ENCODE measurements at places on chromosomes 12 and 14.

- DNase-seq, result peak; percentile 74
Measured at GRCh38 chr14:106268013-106268727, 741.8 kb downstream of the TMEM121 start.

- no peak for DNase-seq
Measured at GRCh38 chr12:27064397-27065342, 17.7 kb downstream of the C12orf71 start.

DNA sequence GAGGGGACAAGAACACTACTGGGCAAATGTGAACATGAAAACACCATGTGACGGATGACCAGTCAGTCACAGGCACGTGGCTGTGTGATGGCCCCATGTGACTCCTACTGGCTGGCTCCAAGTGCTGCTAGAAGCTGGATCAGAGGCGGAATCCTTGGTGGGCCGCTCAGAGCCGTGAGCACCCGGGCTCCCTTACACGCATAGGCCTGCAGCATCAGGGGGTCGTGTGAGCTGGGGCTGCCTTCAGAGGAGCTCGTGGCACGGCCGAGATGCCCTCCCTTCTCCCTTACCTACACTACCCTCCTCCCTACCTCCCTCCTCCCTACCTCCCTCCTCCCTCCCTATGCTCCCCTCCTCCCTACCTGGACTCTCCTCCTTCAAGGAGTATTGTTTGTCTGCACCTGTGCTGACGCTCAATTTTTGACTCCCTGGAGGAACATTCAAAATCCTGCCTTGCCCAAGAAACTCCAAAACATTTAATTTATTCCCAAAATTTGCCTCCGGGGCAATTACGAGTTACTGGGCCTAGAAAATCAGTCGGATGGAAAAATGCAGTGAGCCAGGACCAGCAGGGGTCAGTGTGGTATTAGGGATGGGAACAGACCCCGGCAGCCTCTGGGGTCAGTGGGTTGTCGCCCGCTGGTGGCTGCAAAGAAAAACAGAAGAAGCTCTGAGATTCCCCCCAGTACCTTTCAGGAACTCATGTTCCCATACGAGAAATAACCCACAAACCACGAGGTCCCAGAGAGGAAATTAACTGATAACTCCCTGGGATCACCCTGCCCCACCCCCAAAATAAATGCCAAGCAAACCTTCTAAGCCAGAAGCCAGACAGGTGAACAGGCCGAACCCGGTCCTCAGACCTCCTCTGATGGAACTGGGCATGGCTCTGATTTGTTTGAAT, 61.3 kb downstream of the C14orf132 start:
- DNase-seq, result peak; percentile 80

DNA sequence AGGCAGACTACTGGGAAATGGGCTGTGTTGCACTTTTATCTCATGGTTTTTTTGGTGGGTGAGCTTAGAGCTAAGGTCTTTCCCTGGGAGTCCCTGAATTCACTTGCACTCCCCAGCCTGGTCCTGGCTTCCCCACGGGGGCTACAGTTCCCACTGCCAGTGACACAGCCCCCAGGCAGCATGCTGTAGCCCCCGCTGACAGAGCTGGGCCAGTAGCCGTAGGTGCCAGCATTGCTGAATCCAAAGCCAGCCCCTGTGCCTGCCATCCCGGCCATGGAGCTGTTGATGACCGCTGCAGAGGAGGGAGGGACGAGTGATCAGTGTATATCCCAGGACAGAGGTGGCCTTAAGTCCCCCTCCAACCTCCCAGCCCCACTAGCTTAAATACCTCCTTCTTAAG, 6.9 kb upstream of the KRT72 start:
- DNase-seq, result no peak

DNA sequence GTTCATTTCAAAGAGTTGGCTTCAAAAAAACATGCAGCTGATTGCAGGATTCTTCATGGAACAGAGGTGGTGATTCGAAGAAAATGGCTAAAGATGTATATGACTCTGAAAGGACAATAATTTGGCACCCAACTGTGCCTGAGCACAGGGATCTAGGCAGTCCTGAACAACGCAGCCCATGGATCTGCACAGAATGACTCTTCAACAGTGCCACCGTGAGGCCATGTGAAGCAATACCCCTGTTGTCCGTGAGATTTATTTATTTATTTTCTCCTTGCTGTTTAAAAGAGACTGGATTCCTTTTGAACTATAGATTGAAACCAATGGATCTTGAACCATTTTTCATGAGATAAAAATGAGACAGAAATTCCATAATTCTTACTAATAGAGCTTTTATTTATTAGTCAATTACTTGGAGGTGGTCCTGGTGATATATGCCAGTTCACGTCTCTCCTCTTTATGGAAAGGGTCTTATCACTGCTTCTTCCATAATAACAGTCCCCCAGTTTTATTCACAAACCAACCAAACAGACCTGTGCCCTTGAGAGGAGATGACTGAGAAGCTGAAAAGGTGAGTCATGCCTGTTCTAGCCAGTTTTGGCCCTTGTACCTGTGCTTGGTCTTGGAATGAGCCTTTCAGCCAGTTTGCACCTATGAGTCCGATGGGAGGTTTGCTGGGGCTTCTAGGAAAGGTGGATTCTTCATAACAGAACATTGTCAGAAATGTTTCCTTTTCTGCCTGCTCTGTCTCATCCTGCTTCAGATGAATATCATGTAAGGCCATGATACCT, 1598.3 kb downstream of the AACS start:
- peak; percentile 44 for DNase-seq

- no peak for DNase-seq
Measured at GRCh38 chr14:105137481-105138020, 31.0 kb downstream of the JAG2 start.

DNA sequence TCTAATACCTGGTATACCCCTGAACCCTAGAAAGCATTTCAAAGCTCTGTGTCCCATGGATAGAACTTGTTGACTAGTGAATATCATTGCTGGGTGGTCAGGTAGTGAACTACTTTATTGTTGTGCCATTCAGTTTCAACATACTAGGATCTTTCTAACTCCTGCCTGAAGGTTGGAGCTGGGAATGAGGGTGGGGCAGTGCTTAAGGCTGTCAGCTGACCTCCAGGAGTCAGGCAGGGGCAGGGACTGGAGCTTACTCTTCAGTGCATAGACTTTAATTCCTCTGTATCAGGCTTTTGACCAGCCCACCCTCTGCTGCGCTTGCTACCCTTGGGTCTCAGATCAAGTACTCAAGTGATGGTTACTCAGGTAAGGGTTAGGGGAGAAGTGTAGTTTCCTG, 102.6 kb upstream of the RFX4 start:
- DNase-seq, result no peak

DNA sequence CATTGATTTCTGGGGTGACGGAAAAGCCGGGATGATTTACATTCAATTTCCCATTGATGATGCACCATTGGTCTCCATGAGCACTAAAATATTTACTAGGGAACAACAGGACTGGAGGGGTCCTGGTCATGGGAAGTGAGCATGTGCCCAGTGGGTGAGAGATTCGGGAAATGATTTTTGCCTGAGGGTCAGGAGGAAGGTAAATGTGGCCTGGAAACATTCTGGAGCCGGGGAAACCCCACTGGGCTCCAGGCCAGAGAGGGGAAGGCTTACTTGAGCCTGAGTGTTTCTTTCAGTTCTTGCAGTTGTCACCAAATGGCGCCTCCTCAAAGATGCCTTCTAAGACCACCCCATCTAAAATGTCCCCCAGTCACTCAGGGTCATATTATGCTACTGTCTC, 532.3 kb upstream of the TBX3 start:
- no peak for DNase-seq

- peak; percentile 59 for DNase-seq
Measured at GRCh38 chr12:67651132-67651695, 2.7 kb downstream of the DYRK2 start.

DNA sequence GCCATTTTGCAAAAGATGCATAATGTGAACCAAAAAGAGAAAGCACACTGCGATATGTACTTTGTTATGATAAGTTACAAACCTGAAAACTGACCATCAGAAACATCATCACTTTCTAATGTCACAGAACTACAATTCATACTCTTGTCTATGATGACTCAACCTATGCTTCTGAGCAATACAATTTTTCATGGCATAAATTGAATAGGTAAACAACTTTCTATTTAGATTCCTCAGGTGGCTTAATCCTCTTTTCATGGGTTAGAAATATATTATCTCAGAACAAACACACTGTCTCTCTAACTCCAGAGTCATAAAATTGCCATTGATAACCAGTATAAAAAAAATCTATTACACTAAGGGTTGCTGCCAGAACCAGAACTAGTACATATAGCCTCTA, 1715.0 kb upstream of the FLRT2 start:
- DNase-seq, result no peak

GRCh38 chr12:41950455-41950854, 194.2 kb downstream of the GXYLT1 start:
- DNase-seq, result no peak

DNA sequence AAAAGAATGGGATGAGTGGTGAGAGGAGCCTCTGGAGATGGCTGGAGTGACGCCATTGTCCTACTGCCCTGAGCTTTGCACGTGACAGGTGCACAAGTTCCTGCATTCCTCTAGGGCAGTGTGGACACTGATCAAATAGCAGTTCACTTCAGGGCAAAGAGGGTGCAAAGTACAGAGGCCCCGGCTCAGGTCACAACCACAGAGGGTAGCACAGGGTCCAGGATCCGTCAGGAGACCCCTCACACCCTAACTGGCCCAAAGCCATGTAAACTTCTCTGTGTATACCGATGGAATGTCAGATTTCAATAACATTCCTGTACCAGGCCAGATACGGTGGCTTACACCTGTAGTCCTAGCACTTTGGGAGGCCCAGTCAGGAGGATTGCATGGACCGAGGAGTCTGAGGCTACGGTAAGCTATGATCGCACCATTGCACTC, 10.4 kb upstream of the FBLN5 start:
- DNase-seq, result no peak

- DNase-seq, result no peak
Measured at GRCh38 chr12:54265364-54265812, 14.5 kb downstream of the CBX5 start.

DNA sequence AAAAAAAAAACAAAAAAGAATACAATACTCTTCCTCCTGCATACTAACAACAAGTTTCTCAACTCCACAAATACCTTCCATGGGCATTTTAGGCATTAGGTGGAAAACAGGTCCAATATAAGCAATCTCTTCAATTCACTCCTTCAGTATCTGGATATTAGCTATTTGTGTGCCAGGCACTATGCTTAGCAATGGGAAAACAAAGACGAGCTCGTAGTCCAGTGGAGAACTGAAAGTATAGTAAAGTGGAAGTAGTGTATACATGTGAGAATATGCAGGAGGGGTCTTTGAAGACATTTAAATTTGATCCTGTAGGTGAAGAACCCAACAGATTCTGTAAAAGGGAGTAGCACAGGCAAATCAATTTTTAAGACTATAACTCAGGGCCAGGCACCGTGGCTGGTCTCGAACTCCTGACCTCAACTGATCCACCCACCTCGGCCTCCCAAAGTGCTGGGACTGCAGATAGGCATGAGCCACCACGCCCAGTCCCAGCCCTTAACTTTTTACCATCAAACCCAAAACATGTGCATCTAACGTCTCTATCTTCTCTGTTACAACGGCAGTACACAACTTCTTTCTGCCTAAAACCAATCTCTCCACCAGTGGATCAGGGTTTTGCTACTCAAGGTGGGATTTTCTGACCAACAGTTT, 10.6 kb downstream of the HECTD1 start:
- DNase-seq, result no peak

- DNase-seq, result peak; percentile 12
Measured at GRCh38 chr12:87667378-87667777, 361.8 kb downstream of the C12orf50 start.

GRCh38 chr14:76925097-76925441, 98.9 kb downstream of the LRRC74A start:
- no peak for DNase-seq

DNA sequence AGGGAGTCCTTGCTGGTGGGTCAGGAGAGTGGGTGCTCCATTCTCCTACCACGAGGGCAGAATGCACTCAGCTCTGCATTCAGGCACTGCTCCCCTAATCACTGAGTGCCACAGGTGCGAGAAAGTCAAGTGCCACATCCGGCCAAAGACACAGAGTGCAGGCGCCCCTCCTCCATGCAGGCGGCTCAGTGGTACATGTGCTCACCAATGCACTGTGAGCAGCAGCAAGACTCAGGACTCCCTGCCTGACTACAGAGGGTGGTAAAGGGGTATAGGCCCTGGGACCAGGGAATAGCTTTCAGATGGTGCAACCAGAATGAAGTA, 32.9 kb downstream of the ZFYVE21 start:
- DNase-seq, result peak; percentile 63

GRCh38 chr12:87039536-87039935, 783.3 kb upstream of the MGAT4C start:
- DNase-seq, result no peak

- DNase-seq, result no peak
Measured at GRCh38 chr14:36767603-36768281, 106.1 kb downstream of the PAX9 start.

DNA sequence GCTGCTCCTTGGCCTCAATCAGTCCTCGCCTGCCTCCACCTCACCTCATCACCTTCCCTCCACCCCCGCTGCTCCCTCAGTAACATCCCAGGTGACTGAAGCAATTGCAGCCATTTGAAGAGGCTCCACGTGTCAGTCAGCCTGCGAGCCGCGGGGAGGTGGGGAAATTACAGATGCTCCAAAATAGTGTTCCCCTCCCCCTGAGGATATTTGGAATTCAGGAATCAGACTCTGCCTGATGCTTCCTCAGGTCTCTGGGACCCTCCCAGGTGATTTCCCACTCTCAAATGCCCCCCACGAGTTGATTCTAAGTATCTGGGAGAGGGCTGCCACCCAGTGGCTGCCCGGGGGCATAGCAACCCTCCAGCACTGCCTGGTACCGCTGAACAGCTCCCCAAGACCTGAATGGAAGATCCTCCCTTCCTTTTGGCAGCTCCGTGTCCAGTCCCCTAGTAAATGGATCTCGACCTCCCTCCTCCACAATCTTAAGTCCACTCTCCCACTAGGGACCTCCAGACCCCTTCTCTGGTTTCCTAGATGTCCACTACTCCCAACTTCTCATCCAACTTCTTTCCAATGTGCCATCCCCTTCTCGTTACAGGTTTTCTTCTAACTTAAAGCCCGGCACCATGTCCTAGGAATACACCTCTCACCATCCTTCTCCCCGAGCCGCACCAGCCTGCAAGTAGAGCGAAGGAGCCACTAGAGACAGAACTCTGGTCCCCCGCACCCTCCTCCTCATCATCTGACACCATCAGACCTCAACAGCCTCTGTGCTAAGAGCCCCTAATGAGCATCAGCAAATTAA, 1.4 kb upstream of the ASIC1 start:
- DNase-seq, result peak; percentile 62

DNA sequence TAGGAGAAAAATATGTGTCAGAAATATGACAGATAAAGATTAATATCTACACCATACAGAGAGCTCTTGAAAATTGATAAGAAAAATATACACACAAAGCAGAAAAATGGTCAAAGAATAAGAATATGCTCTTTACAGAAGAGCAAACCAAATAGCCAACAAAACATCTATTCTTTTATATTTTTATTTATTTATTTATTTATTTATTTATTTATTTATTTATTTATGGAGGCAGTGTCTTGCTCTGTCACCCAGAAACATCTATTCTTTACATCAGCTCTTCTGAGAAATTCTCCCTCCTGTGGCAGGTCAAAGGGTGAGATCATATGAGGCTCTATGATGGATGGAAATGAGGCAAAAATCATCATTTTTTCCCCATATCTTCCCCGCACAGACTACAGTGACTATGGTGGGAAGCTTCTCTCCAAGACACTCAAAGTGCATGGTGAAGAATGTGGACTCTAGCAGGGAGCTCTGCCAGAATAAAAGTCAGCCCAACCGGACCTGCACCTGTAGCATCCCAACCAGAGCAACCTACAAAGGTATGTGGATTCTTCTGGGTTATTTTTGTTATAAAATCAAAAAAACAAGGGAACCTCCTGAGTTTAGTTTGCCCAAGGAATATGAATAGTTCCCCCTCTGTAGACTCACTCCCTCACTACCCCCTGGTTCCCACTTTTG, 71.4 kb downstream of the PLXNC1 start:
- DNase-seq, result no peak

GRCh38 chr12:44021471-44021971, 185.6 kb downstream of the TMEM117 start:
- DNase-seq, result peak; percentile 65
